ENCODE measurements at places on chromosomes 3 and 15.

DNA sequence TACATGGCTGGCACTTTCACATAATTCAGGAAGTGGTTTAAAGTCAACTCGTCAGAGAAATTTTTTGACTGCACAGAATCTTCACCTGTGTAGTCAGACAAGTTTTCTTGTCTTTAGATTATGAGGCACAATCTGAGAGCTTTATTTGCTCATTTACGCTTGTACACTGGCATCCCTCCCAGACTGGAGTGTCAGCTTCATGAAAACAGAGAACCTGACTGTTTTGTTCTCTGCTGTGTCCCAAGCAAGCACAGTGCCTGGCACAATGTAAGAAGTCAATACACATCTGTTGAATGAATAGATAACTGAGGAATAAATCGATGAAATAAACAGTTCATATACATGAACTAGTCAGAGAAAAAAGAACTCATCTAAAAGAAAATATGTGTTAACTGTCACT lies 846.1 kb upstream of the CFAP20DC start:
- no peak for DNase-seq

DNA sequence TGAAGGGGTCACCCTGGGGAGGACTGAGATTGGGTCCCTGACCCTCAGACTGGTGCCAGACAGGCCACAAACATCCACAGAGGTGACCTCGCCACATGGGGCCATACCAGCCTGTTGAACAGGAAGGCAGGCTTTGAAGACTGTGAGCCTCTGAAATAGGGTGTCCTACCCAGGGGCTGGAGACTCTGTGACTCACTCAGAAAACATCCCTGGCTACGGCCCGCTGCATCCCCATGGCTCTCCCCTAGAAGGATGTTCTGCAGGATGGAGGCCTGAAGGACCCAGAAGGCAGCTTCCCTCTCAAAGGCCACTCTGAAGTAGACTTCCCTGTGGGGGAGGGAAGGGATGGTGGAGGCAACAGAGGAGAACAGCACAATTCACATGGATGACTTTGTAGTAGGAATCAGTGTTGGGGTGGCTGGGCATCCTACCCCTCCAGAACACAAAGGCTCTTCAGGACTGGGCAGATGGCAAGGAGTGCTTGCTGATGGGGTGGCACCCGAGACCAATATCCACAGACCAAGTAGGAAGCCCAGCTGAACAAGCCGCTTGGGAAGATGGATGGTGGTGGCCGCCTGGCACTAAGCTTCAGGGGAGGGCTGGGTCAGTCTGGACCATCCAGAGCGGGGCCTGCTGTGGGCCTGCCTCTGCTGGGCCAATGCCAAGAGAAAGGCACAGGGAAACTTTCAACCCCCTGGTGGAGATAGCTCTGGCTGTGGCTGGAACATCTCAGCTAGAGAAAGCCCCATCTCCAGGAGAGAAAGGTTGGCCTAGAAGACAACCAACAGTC lies 37.6 kb upstream of the DUSP7 start:
- DNase-seq: no peak

DNA sequence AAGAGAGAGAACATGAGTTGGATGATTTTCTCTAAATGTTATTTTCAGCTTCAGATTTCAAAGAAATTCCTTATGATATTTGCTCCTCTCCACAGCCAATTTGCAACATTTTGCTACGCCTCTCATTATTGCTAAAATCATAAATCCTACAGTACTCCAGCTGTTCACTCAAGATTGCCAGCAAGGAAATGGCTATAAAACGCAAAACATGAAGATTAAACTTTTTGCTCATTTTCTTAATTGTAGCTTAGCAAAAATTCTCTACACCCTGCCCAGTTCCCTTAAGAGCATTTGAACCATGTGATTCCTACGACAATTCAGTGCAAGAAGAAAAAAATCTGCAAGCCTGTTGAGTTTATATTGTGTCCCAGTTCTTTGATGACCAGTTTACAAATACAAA lies 6.8 kb downstream of the CHRNA3 start:
- no peak for DNase-seq

DNA sequence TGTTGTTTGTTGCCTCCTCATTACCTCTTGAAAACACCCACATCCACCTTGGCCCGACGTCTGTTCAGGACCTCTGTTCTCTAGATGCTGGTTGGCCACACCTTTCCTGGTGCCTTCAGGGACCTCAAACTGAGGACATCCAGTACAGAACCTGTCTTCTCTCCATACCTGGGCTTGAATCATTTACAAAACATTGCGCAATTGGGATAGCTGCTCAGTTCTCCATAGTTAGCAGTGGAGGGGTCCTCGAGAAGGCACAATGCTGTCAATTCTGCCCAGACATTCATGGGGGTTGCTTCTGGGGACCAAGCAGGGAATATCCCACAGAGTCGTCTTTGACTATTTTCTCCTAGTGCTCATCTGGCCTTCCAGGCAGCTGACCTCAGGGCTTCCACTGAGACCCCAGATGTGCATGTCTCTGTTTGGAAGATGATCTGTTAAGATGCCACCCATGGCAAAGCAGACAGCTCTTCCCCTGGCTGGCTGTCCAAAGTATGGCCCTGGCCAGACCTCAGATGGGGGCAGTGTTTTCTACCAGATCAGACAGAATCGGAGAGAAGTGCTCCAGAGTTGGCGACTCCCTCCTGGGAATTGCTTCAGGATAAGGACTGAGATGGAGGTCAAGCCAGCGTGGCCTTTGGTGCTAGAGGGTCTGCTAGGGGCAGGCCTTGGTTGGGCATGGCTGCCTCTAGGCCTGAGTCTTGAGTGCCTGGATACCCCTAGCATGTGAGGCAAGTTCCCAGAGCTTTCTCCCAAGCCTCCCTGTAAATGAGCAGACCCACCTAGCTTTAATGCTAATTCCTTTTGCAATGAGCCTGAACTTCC lies 46.1 kb downstream of the CHCHD6 start:
- DNase-seq: no peak

- DNase-seq: peak; percentile 25
These were observed at the start of the genes CCDC191 and QTRT2 for GRCh38 chr3:114056130-114057010. Gene CCDC191 (minus strand): TSS chr3:114056526. CDS start chr3:114056466, 60 bp downstream. Gene QTRT2 (plus strand): TSS chr3:114056737. CDS start chr3:114065258, 8,521 bp downstream.

DNA sequence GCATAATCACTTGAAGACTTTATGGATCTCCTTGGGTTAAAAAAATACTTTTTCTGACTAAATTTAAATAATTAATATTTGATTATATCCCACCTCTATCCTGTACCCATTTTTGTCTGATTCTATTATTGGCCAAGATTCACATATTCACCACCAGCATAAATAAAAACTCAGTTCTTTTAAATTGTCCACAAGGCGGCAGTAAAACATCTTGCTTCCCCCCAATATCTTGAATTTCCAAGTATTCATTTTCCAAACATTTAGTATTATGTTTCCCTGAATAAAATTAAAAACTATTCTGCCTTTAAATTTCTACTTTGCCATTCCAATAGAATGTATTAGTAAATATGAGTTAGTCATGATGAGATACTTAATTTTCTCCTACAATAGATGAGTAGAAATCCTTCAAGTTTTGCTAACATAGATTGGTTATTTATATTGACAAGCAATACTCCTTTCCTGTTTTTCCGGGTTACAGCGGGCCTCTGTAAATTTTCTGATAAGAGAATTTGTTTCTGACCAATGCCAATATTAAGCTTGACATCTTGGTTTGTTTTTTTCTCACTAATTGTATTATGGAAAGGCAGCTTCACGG lies 218.7 kb upstream of the MDFIC2 start:
- no peak for DNase-seq

GRCh38 chr3:71583566-71584393 lies at the start of gene FOXP1:
Gene FOXP1 (minus strand): TSS chr3:71583728. CDS start chr3:71198381, 385,347 bp downstream.
- no peak for DNase-seq

GRCh38 chr3:87335931-87336330 lies 59.5 kb upstream of the POU1F1 start:
- no peak for DNase-seq

GRCh38 chr15:78131295-78132061 lies at the start of gene CIB2:
Gene CIB2 (minus strand): TSS chr15:78131445. CDS start chr15:78131215, 230 bp downstream.
- DNase-seq: no peak

Data from cortex of kidney (tissue), 1 donor.